ENCODE measurements at places on chromosomes 5 and 9.
A peak's percentile ranks its signal among the peaks of the same experiment; 100 is the strongest.

DNA sequence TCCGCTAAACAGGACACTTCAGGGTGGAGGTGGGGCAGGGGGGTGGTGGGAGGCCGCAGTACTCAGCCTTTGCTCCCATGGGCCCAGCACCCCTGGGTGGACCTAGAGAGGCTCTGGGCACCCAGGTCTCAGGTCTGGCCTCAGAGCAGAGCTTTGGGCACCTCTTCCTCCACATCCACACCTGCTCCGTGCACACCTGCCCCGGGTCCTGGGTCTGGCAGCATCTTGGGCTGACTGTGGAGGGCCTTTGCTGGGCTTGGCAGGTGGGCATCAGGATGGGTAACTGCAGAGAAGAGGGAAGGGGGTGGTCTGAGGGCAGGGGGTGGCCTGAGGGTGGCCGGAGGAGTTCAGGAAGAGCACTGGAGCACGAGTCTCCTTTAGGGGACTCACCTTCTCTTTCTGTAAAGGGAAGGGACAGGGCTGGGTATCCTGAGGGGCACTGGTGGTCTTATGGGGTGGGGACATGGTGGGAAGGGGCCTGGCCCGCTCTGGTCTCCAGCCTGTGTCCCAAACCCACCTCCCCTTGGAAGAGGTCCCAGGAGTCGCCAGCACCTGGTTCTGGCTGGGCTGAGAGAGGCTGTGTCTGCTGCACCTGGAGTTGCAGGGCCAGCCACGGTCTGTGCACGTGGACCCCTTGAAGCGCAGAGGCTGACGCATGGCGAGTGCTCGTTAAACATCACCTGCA lies 106.7 kb upstream of the IER5L start:
- no peak for DNase-seq

- DNase-seq, result no peak
Measured at GRCh38 chr9:70406434-70406862, 8.0 kb downstream of the KLF9 start.

DNA sequence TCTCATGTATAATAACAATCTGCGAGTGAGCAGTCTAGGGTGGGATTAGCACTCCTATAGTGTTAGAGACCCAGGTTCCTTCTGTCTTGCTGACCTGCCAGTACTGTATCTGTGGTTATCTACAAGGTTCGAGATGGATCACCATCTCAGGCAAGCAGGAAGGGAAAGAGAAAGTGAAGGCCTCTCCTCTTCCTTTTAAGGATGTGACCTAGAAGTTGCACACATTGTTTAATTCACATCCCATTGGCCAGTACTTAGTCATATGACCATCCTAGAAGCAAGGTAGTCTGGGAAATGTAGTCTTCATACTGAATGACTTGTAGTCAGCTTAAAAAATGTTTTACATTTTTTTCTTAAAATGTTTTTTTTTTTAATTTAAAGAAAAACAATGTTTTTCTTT lies 168.6 kb downstream of the CARTPT start:
- no peak for DNase-seq

GRCh38 chr9:97873425-97873824 lies 20.4 kb downstream of the FOXE1 start:
- DNase-seq, result no peak

DNA sequence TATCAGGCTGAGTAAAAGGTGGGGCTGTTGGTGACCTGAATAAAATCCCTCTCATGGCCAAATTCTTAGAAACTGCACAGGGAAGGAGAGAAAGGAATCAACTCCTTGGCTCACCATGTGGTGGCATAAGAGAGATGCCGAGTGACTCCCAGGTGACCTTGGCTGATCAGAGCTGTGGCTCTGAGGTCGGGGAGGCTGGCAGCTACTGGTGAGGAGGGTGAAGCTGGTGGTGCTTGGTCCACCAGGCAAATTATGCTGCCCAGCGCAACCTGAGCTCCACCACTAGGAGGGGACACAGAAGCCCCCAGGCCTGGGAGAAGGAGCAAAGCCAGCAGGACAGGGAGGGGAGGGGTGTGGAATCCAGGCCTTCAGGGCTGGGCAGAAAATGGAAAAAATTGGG lies 111.2 kb upstream of the IL12B start:
- DNase-seq, result no peak

- DNase-seq, result no peak
Measured at GRCh38 chr5:54944364-54944763, 41.0 kb downstream of the ESM1 start.

GRCh38 chr5:10457682-10458574 lies 16.2 kb downstream of the ROPN1L start:
- no peak for DNase-seq

GRCh38 chr9:134317790-134318414 lies 8.4 kb upstream of the RXRA start:
- DNase-seq, result no peak

GRCh38 chr9:110894731-110895130 lies 143.5 kb downstream of the LPAR1 start:
- no peak for DNase-seq

DNA sequence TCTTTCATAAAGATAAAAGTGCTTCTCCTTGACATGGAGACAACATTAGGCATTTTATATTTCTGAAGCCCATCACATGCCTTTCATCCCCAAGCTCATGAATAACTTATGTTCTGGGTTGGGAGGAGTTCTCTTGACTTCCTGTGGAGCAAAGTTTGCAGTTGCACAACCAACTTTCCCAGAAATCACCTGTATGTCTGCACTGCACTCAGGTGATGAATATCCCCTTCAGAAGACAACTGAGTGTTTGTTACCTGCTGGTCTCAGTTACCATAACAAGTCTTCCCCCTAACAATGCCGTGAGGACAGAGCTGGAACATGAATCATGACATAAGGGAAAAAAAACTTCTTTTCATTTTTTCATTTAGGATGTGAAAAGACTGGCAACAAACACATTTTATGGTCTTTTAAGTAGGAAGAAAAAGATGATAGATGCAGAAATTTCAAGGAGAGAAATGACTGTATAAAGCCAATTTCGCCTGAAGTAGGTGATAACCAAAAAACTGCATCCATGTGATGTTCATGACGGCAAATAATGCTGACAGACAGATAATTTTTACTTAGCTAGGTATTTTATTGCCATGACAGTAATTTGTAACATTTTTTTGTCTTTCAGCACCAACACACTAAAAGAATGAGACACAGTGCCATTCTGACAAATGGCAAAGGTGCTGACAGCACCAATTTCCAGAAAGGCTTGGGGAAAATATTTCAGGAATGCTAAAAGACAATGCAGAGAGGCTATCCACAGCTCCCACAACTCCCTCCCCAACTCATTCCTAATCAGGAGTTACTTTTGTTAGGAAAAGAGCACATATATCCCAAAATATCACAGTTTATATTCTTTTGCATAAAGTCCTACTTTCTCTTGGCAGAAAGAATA lies 656.3 kb downstream of the PRELID2 start:
- no peak for DNase-seq

DNA sequence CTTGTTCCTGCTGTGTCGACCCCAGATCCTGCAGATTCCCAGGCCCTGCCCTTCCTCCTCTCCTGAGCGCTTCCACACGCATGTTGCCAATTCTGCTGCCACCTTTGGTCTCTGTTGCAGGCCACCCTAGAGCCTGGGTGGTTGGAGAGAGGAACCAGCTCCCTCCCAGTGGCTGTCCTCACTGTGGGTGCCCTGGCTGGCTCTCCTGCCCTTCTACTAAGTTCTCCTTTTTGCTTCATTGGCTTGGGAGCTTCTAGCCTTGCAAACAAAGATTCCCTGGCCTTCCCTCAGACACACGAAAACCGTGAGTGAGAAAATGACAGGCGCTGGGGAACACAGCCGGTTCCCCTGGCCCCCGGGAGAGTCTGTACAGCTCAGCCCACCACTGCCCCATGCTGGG lies 14.2 kb upstream of the NCS1 start:
- DNase-seq, result no peak

- no peak for DNase-seq
Measured at GRCh38 chr5:32981061-32981460, 269.9 kb downstream of the NPR3 start.

DNA sequence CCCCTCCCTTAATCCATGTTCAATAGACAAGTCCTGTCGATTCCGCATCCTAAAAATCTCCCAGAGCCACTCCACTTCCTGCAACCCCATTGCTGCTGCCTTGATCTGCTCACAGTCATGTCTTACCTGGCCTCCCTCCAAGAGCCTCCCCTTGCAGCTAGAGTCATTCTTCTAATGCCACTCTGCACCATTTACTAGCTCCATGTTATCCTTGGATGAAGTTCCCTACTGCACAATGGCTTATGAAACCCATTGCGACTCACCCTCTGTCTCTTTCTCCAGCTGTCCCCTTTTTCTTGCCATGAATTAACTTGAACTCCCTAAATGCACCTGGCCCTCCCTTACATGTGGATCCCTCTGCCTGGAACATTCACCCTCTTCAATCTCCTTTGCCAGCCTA lies 39.5 kb downstream of the MEGF10 start:
- no peak for DNase-seq

DNA sequence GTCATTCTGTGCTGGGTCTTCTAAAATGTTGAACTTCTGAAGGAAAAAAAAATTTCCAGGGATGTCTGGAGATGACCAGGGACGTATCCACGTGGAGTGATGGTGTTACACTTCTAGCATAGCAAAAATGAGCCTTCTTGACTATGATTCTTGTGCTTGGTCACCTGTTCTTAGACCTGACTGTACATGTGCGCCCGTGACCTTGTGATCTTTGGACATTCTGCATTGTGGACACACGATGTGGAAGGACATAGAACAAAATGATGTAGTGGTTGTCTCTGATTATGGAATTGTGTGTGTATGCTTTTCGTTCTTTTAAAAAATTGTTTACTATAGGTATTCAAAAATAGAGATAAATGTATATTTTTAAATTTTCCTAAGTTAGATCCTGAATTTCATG lies 61.0 kb downstream of the SNX30 start:
- DNase-seq, result no peak

DNA sequence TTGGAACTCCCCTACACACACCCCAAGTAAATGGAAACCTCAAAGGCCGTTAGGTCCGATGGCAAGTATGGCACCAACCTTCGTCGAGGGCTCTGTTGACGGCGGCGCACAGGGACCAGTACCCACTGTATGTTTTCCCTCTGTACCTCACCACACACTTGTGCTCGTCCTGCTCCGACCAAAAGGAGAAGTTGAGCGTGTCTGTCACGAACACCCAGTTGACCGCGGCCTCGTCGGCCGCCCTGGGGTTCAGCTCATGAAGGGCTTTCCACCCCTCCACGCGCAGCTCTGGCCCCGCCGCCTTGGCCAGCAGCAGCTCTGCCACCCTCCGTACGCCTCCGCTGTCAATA lies 24.0 kb downstream of the HNRNPK start:
- peak; percentile 4 for DNase-seq

- no peak for DNase-seq
Measured at GRCh38 chr9:13179257-13179656, 100.2 kb downstream of the MPDZ start.

DNA sequence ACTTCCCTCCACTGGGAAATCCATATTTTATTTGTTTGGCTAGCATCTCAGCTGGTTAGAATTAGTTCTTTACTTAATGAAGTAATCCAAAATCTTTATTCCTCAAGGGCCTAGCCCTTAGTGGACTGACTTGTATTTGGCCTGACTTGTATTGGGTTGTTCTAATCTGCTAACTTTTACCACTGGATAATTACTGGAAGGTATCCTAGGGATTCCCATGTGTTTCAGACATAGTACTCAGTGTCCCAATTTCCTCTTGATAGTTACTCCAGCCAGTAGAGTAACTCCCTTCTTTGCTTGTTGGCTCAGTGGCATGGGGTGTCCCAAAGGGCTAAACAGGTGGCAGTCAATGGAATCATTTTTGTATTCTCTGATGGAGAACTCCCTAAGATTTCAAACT lies 156.0 kb downstream of the DCP2 start:
- no peak for DNase-seq

DNA sequence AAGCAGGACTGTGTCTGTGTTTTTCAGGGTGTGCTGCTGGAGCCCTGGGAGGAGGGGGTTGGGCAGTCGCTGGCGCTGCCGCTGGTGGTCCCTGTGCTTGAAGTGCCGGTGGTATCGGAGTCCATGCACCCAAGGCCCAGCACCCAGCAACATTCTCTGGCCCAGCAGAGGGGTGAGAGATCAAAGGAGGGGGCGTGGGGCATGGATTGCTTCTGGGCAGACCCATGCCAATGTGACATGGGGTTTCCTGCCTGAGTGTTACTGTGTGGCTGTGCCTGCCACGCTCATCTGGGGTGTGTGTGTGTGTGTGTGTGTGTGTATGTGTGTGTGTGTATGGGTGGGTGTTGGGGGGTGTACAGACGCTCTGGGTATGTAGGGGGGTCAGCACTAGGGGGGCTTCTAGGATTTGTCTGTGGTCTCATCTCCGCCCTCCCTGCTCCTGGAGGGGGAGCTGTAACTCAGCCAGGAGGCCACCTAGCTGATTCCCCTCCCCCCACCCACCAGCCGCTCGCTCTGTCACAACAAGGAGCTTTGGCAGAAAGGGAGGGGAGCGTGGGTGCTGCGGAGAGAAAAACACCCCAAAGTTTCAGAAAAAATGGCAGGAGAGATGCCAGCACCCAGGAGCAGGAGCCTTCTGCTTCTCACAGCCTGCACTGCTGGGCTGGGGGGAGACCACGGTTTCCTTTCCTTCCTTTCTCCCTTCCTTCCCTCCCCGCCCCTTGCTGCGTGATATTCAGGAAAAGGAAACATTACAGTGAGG lies 35.9 kb upstream of the HSPA9 start:
- DNase-seq, result no peak
